Stimulated activated CD4-positive, alpha-beta T cell treated with anti-CD3 and anti-CD28 coated beads, TNF-alpha, amount 100 ng/mL, for 48 hours (primary cell): ENCODE measurements at places on chromosomes 7 and 10.

DNA sequence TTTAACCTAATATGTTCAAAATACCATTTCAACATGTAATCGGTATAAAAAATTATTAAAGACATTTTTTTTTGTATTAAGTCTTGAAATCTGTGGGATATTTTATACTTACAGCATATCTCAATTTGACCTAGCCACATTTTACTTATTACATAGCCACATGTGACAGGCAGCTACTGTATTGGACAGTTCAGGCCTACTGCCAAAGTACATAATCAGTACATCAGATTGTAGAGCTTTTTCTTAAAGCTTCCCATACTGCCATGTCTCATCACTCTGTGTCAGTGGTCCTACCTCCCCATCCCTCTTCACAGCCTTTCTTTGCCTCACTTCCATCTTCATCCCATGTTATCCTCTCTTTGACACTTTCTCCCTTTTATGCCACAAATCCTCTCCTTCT lies 43.0 kb downstream of the LOXL4 start:
- no peak for DNase-seq

- DNase-seq, result no peak
Observed at GRCh38 chr10:113459626-113460280, 93.1 kb upstream of the HABP2 start.

- no peak for DNase-seq
Observed at GRCh38 chr10:124688386-124688785, 55.8 kb downstream of the FAM53B start.

DNA sequence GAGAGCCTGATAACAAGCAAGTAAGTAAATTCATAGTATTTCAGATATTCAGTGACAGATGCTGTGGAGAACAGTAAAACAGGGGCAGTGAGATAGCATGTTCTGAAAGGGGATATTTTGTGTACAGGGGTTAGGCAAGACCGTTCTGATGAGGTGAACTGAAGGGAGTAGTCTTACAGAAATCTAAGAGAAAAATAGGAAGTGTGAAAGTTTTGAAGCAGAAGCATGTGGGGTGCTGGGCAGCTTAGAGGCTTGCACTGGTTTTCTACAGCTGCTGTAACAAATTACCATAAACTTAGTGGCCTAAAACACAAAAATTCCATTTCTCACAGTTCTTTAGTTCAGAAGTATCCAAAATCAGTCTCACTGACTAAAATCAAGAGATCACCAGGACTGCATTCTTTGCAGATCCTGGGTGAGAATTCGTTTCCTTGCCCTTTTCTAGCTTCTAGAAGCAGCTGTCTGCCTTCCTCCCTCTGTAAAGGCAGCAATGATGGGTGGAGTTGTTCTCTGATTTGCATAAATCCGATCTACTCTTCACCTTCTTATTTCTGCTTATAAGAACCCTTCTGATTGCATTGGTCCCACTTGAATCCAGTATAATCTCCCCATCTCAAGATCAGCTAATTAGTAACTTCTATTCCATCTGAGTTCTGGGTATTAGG lies 7.5 kb upstream of the KLF14 start:
- DNase-seq, result no peak

GRCh38 chr10:67302701-67303100 lies 376.9 kb downstream of the LRRTM3 start:
- no peak for DNase-seq

DNA sequence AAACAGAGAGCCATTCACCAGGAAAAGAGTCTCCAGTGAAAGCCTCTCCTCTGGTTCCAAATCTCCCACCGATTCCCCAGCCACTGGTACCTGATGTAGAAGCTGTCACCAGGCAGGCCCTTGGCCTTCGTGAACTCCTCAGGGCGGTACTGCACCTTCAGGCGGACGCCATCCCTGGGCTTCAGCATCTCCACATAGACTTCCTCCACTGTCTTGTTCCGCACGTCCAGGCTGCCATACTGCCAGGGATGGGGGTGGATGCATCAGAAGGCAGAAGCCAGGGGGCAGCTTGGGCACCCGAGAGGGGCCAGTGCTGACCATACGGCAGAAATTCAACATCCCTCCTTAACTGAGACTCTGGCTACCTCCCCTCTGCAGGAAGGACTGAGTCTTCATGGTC lies 118.8 kb downstream of the DLG5 start:
- DNase-seq, result no peak

DNA sequence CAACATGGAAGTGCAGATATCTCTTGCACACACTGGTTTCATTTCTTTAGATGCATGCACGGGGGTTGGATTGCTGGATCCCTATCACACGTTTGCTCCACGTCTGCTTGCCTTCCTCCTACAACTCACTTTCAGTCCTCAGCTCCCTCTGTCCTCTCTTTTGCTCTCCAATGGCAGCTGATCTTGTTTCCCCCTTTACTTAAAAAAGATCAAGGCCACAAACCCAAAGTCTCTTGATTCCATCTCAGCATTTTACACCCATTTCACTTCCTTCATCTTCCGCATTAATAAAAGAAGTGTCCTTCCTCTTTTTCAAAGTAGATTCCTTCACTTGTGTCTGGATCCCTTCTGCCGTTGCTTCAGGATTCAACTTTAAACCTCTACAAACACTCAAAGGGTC lies 245.2 kb downstream of the DOCK4 start:
- DNase-seq, result no peak

DNA sequence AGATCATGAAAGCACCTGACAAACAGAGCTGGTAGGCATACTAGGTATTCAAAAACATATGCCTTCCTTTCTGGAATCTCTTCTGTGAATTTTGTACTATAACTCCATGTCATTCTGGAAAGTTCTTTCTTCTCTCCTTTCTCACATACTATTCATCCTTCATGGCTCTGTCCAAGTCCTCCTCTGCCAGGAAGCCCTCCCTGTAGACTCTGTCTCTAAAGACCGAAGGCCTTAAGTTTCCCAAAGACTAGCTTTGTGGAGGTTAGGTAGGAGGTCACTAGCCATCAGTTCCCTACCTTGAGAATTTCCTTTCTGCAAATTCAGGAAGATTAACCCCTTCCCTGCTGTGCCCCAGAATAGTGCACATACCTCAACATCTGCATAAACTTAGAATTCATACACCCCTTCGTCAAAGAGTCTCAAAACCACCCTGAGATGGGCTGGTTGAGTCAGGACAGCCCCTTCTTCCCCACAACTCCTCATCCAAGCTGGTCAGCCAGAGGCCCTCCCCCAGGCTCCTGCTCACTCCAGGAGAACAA lies 20.6 kb downstream of the SORBS1 start:
- no peak for DNase-seq

DNA sequence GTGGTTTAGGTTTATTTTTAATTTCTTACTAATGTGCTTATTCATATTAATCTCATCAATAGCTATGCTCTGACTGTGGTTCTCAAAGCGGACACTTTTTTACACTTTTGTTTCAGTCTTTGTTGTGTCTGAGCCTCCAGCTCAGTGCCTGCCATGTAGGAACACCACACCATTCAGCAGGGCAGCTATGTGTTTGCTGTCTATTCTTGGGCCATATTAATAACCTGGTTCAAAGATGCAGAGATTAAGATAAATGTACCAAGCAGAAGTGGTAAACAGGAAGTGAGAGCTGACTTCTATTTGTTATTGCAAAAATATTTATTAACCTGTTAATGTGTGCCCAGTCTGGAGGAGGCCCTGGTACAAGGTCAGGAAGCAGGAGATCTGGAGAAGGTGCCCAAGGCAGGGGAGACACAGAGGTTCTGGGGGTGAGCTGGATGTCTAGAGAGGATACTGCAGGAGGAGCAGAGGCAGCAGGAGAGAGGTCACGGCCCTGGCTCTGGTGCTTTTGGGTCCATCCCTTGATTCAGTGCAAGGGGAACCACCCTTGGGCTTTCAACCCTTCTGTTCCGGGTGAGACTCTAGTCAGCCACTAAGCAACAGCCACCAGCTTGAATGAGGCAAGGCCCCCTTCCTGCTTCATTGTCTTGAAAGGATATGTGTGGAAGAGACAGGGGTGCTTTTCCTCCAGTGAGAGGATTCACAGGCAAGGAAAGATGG lies 1.9 kb downstream of the TBXAS1 start:
- DNase-seq, result no peak

- no peak for DNase-seq
Observed at GRCh38 chr10:29795850-29796249, 161.1 kb upstream of the SVIL start.

GRCh38 chr7:94666879-94667587 lies 11.1 kb upstream of the SGCE start:
- no peak for DNase-seq

GRCh38 chr10:121411004-121411403 lies 187.2 kb downstream of the FGFR2 start:
- DNase-seq, result no peak

GRCh38 chr10:70162892-70163201 lies 7.5 kb downstream of the SAR1A start:
- no peak for DNase-seq

DNA sequence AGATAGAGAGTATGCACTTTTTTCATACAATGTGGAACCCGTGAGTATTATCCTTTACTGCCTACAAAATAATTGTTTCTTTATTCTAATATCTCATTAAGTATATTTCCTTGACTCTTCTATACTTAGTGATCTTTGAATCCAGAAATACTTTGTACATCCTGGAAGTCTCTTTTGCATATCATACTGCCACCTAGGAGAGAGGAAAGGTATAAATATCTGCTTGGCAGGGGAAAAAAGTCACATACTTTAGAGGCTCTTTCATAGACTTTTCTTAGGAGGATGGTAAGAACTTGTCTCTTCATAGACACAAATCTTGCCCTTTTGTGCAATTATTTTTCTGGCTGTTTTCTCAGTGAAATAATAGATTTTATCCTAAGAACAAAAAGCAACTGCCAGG lies 436.0 kb downstream of the PAXIP1 start:
- no peak for DNase-seq
